CD4-positive, alpha-beta T cell (primary cell): ENCODE measurements at places on chromosomes 7 and 10.

GRCh38 chr10:122548407-122549085 is 12.0 kb upstream of the DMBT1 start:
- no peak for DNase-seq

- DNase-seq = no peak
Observed at GRCh38 chr10:131743190-131744151, 157.3 kb upstream of the PPP2R2D start.

DNA sequence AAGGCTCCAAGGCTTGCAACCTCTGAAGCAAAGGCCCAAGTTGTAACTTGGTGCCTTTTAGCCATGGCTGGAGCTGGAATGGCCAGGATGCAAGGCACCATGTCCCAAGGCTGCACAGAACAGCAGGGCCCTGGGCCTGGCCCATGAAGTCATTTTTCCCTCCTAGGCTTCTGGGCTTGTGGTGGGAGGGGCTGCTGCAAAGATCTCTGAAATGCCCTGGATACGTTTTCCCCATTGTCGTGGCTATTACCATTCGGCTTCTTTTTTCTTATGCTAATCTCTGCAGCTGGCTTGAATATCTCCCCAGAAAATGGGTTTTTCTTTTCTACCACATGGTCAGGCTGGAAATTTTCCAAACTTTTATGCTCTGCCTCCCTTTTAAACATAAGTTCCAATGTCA is 234.2 kb downstream of the CDK14 start:
- DNase-seq = no peak

DNA sequence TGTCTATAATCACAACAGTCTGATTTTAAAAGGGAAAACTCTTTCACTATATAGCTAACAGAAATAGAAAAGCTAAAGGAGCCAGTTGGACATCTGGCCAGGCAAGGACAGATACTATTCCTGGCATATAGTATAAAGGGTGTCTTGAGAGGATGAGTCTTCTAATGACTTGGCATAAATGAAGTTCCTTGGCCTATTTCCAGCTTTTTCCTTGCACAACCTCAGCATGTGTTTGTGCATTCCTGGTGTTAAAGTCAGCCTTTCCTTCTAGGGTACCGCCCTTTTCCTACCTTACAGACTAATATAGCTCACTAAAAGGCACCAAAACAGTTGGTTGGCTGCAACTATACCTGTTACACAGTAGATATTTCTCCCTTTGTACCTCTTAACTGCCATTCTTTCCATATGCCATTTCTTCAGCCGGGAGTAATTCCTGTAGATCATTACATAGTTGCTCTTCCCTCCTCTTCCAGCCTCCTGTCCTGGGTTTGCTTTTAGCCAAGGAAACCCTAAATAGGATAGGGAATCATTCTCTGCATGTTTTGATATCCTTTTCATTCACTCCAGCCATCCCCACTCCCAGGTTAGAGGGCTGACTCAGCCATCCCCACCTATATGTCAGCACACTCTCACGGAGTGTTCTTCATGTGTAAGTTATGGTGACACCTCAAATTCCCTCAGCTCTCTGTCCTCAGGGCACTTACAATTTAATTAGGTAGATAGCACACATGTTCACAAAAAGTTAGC is 102.1 kb upstream of the MDFIC start:
- no peak for DNase-seq

- DNase-seq = no peak
Observed at GRCh38 chr10:63392224-63392623, 73.6 kb downstream of the JMJD1C start.

DNA sequence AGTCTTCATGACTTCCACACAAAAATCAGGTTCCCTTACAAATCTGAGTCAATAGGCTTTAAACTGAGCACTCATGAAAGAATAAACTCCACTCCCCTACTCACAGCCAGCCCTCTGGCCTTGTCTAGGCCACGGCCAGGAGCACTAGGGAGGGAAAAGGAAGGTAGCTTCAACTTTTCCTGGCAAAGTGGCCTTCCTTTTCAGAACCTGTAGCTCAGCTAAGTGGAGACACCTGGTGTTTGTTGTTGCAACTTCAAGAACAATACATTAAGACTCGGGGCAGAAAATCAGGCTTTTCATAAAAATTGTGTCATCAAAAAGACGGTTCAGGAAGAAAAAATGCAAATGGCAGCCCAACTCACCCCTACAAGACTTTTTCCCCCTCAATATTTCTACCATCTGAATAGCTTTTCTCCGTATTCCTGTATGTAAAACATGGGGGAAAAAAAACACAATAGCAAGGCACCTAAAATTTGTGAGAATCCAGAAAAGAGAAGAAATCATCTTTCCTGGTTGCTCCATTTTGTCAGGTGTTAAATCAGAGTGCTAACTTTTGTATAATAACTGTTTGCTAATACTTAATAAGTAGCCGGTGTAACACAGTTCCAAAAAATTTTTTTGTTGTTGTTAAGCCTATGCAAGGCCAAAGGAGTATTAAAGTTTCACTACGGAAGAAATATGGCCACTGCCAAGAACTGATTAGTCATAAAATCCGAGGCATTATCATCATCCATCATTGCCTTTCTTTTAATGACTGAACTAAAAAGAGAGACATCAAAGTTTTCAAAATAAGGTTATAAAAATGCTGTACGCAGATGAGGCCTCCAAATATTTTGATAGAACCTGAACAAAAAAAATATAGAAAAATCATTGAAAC is 66.2 kb upstream of the ARID5B start:
- no peak for DNase-seq

DNA sequence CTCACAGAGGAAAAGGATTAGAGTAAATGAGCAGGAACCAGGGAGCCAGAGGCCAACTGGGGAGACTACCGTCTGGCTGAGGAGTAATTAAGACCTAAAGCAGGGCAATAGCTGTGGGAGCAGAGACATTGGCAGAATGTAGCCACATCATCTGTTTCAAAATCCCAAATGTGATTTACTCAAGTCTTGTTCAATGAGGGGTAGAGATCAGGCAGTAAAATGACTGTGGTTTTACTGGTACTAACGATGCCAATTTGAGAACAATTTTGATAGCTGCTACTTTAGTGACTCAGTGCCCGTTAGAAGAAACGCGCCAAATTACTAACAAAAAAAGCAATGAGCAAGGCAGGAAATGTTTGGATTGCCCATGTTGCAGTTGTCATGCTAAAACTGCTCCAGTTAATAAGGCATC is 12.7 kb upstream of the MIOS start:
- no peak for DNase-seq

GRCh38 chr7:125390981-125391380 is 461.4 kb upstream of the POT1 start:
- no peak for DNase-seq

DNA sequence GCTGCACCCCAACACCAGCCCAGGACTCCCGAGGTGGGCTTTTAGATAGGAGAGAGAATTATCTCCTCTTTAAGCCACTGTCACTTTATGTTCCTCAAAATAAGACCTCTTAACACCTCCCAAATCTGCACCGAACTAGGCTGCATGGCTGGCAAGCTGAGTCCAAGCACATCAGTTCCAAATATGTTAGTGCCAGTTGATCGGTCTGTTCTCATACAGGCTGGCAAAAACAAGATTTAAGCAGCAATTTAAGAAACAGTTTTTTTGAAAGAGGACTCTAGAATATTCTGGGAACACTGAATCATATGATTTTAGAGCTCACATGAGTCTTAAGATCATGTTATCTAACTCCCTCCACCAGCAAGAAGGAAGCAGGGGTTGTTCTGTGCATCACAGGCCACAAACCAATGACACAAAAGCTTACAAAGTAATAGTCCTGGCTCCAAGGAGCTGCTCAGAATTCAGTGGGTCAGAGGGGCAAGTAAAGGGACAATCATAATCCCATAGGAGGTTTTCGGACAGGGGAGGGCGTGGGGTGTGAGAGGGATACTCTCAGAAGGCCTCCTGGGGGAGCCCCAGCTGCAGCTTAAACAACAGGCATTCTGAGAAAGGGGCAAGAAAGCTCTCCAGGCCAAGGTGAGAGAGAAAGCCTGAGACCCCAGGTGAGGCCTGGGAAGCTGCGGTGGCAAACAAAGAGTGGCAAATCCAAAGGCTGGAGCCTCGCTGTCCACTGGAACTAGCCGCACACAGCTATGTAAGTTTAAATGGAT is 7.1 kb downstream of the COBL start:
- no peak for DNase-seq

GRCh38 chr10:131698232-131698631 is 202.6 kb upstream of the PPP2R2D start:
- DNase-seq = no peak

GRCh38 chr7:94364816-94365215 is 29.9 kb upstream of the COL1A2 start:
- DNase-seq = no peak

DNA sequence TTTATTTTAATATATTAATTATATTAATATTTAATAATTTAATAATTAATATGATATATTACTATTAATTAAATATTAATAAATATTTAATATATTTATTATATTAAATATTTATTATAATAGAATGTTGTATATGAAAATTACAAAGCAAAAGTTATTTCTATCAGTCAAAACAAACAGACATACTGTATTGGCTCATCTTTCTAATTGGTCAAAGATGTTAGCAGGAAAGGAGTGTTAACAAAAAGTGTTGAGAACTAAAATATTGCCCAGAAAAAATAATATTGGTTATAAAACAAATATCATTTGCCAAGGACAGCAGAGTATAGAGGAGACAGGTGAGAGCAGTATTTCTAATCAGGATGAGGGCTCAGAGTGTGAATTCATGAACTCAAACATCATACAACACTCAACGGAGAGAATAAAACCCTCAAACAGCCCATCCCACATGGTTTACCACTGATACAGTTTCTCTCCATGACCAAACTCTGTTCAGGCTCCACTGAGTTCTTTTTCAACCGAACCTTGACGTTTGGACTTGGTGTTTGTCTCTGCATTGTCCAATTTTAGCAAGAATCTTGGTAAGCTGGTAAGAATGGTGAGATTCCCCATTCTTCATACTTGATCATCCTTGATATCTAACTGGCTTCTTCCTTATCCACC is 58.0 kb downstream of the TSPAN12 start:
- DNase-seq = no peak
